ENCODE measurements at places on chromosomes 1 and 21.

GRCh38 chr1:110113551-110113950 is 1.3 kb downstream of the UBL4B start:
- DNase-seq = no peak

DNA sequence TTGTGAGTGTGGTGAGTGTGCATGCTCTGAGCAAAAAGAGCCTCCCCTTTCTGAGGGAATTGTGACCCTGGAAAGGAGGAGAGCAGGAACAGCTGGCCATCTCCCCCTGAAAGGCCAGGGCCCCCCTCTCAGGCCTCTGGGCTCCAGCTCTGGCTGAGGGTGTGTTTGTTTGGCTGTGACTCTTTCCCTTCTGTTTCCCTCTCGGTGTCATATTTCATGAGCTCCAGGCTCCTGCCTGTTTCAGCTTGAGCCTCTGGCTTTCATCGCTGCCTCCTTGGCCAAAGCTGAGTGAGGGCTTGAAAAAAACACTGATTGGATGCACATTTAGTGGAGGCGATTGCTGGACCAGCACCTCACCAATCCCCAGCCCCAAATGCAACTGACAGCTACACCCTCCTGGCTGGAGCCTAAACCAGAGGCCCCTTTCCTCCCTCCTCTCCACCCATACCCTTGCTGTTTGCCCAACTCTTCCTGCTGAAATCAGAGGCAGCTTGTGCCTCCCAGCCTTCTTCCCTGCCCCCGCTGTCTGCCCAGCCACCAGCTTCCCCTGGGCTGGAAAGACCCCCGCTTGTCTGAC is 64.1 kb downstream of the DDR2 start:
- DNase-seq = no peak

DNA sequence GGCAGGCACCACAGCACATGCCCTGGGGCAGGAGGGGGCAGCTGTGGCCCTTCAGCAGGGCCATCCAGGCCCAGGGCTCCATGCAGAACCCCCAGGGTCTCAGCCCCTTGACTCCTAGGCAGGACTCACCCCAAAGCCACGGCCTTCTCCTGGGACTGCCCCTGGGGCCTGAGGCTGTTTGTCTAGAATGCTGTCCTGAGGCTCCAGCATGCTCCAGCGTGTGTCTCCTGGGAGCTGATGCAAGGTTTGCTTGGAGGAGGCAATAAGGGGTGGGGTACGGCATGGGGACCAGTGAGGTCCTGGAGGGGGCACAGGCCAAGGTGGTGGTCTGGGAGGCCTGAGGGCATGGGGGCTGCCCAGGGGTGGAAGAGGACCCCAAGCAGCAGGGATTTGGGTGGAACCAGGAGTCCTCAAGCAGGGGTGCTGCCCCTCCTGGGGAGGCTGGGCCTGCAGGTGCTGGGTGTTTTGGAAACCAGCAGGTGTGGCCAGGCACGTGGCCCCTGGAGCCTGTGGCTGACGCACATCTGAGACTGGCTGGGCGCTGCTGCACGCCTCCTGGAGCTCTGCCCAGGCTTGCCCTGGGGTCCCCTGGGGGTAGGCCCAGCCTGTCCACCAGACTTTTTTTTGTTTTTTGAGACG is 7.8 kb upstream of the CALML6 start:
- no peak for DNase-seq

DNA sequence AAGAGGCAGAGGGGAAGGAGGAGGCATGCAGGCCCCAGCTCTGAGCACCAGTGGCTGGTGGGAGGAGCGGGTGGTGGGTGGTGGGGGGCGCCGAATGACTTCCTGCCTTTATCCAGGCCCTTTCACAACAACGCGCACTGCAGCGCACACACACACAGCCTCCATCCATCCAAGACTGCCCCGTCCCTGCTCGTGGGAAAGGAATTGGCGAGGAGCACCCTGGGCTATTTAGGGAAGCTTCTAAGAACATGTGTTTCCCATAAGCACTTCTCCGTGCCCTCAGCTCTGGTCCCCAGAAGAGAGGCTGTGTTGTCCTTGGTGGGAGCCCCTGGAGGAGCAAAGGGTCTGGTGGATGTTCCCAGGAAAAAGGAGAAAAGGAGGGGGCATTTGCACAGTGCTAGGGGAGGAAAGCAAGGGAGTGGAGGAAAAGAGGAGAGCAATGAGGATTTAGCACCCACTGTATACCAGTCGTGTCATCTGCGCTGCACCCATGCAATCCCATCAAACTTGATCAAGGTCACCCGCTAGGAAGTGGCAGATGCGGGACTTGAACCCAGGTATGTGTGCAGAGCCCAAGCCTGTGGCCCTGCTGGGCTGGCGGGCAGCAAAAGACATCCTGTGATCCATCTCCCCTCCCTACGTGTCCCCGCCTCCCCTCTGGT is 28.1 kb downstream of the EPHA2 start:
- no peak for DNase-seq

DNA sequence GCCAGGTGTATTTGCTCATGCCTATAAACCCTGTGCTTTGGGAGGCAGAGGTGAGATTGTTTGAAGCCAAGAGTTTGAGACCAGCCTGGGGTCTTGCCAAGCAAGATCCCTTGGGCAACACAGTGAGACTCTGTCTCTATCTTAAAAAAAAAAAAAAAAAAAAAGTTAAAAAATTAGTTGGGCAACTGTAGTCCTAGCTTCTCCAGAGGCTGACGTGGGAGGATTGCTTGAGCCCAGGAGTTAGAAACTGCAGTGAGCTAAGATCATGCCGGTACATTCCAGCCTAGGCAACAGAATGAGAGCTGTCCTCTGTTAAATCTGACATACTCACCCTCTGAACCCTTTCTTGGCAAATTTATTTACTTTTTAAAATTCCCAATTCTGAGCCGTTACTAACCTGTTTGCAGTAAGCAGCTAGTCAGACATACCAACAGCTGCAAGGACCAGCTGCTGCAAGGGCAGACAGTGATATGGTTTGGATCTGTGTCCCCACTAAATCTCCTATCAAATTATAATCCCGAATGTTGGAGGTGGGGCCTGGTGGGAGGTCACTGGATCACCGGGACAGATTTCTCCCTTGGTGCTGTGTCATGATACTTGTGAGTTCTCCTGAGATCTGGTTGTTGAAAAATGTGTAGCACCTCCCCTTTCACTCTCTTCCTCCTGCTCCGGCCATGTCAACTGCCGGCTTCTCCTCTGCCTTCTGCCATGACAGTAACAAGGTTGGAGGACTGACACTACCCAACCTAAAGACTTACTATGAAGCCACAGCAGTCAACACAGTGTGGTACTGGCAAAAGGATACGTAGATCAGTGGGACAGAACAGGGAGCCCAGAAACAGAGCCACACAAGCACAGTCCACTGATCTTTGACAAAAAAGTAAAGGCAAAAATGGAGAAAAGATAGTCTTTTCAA is 10.6 kb downstream of the PARP1 start:
- no peak for DNase-seq

DNA sequence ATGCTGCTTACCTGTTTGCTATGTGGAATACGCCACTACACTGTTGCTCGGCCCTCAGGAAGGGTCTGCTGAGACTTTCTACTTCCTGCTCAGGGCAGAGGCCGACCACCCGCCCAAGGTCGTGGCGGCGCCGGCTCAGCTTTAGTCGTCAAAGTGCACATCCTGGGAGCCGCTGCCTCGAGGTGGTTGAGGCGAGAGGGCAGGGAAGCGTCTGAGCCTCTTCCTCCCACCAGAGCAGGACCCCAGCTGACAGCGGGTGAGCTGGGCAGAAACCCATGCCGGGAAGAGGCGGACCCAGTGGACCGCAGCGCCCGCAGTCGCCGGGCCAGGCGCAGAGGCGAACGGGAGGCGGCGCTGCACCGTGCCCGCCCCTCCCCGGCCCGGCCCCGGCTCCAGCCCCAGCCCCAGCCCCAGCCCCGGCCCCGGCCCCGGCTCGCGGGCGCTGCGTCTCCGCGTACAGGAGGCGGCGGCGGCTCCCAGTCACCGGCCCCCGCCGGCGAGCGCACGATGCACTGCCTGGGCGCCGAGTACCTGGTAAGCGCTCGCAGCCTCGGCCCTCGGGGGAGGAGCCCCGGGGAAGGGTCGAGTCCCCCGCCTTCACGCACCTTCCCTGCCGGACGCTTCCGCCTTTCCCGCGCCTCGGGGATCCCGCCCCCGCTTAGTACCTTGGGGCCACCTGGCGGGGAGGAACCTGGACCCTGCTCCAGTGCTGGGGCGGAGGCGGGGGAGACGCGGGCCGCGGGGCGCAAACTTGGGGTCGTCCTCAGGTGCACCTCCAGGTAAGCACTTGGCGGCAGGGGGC is at the start of gene SLC44A3:
Gene SLC44A3, plus strand, starts transcription at position 413 of the 802 bp plus-strand sequence. Its CDS starts 95 bp downstream, at position 508.
- no peak for DNase-seq

GRCh38 chr1:93960641-93961147 is 51.5 kb upstream of the GCLM start:
- DNase-seq = no peak

- DNase-seq = no peak
These were observed 29.6 kb downstream of the ZNF691 start for GRCh38 chr1:42876009-42876408.

DNA sequence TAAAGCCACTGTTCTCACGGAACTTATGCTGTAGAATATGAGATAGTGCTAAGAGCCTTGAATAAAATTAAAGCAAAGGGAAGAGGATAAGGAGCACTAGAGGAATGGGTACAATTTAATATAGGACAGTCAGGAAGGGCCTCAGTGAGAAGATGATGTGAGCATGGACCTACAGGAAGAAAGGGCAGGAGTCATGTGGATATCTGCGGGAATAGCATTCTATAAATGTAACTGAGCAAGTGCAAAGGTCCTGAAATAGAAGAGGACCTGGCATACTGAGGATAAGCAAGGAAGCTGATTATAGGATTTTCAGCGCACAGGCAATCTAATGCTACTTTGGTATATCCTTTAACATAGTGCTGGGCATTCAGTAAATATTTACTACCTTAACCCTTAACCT is 12.6 kb upstream of the BCAS2 start:
- no peak for DNase-seq

GRCh38 chr1:58710190-58711085 is 10.6 kb upstream of the MYSM1 start:
- no peak for DNase-seq

DNA sequence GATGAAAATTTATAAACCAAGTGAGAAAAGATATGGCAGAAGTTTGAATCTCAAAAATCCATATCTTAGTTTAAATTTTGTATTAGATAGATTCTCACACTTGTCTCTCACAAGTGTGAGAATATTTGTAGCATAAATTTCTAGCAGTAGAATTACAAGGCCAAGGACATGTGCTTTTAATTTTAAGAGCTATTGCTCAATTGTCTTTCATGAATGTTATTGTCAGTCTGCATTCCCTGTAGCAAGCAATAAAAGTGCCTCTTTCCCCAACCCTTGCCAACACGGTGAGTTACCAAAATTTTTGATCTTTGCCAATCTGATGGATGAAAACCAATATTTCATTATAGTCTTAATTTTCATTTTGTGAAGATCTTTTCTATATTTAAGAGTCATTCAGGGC is 64.0 kb downstream of the CTH start:
- no peak for DNase-seq

Measured in effector CD4-positive, alpha-beta T cell (primary cell).